ENCODE measurements at places on chromosomes 2 and 18.

- DNase-seq, result no peak
Measured at GRCh38 chr2:83528767-83529166, 930.3 kb downstream of the SUCLG1 start.

DNA sequence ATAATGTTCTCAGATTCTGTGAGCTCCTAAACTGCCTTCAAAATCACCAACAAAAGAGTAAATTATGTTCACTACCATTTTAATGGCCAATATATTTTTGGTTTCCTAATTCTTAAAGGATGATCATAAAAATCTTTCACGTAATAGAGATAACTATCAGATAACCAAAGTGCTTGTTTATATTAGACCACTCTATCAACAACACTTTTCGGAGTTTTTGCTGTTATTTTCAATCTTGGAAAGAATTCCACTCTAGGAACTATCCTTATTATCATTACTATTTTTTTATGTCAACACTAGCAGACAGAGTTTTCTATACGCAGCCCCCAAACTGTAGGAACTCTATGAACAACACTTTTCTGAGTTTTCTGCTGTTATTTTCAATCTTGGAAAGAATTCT lies 782.5 kb upstream of the ZEB2 start:
- DNase-seq, result no peak

DNA sequence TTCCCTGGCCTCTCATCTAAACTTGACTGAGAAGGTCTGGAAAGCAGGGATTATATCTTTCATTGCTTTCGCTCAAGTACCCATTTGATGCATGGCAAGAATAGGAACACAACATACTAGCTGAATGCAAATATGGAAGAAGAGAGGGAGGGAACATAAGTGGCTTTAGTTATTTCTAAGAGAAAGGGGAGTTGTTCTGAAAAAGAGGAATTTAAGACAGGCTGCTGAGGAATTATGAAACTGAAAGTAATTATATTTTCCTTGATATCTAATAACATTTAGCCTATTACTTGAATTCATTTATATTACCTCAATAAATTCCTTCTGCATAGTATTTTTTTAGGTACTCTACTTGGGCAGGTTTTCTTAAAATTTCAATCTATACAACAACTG lies 105.8 kb upstream of the TTN start:
- DNase-seq, result peak; percentile 57

GRCh38 chr18:44869533-44869932 lies 188.8 kb downstream of the SETBP1 start:
- DNase-seq, result no peak

GRCh38 chr2:150610670-150611279 lies 123.3 kb upstream of the RND3 start:
- no peak for DNase-seq

DNA sequence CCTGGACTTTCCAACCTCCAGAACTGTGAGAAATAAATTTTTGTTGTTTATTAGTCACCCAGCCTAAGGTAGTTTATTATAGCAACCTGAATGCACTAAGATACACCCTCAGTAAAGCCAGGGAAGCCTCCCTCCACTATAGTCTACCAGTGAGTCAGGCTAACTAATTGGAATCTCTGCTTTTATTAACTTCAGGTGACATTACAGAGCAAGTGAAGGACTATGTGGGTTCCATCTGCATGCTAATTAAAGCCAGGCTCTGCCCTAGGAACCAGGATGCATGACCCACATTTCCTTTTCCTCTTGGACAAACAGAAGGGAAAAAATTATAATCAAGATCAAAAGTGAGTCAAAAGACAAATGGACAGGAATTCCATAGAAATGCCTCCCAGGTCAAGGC lies 56.1 kb downstream of the ZC3H8 start:
- DNase-seq, result no peak

- DNase-seq, result no peak
Measured at GRCh38 chr2:236581546-236581945, 11.9 kb downstream of the ACKR3 start.

GRCh38 chr2:146807568-146808168 lies 1037.2 kb upstream of the ACVR2A start:
- no peak for DNase-seq

- DNase-seq, result no peak
Measured at GRCh38 chr2:11490194-11490593, 24.2 kb upstream of the E2F6 start.

DNA sequence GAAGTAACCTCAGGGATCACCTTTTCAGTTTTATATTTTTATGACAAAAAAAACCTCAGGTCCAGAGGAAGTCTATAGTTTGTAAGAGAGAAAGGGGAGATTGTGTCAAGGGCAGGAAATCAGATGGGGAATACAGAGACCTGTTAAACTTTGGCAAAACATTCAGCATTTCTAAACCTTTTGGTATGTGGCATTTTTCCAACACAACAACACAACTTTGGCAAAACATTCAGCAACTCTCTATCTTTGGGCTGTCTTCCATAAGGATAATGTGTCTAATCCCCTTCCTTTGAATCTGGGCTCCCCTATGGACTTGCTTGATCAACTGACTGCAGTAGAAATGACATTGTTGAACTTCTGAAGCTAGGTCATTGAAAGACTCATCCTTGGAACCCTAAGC lies 220.6 kb upstream of the CCDC68 start:
- DNase-seq, result no peak

GRCh38 chr2:142075826-142076225 lies 55.0 kb downstream of the LRP1B start:
- DNase-seq, result no peak

GRCh38 chr2:201558232-201558631 lies 85.1 kb downstream of the TMEM237 start:
- DNase-seq, result no peak

- DNase-seq, result no peak
Measured at GRCh38 chr18:13494871-13495445, 231.4 kb downstream of the FAM210A start.

All from suppressor macrophage (primary cell).